AG08395 (cell line): ENCODE measurements at places on chromosomes 6 and 20.

DNA sequence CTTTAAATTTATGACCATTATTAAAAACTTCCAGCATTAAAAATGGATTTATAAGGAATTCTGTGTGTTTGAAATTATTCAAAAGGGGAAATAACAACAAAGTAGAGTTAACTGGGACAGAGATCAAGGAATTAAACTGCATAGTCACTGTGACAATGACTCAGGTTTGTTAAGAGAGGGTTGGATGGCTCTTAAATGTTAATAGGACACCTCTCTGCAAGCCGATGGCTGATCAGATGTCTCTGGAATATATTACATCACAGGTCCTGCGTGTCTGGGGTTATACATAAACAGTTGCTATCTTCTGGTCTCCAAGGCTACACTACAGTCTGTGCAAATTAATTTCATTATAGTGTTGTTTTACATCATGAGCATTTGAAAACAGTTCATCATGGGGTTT is 574.3 kb downstream of the COL12A1 start:
- DNase-seq: no peak

DNA sequence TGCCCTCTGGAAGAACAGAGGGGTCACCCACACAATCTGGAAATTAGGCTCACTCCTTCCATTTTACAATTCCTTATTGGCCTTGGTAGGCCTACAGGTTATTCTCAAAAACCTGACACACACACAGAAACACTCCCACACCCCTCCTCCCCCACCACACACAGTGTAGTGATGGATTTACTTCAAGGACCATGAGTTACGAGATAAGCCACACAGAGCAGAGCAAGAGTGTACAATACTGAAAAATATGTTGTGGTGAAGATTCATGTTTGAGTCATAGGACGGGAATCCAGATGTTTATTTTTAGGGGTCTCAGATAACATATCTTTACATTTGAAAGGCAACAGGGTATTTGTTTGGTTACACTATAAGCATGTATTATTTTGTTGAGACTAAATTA is 291.9 kb downstream of the PLCB1 start:
- DNase-seq: no peak

DNA sequence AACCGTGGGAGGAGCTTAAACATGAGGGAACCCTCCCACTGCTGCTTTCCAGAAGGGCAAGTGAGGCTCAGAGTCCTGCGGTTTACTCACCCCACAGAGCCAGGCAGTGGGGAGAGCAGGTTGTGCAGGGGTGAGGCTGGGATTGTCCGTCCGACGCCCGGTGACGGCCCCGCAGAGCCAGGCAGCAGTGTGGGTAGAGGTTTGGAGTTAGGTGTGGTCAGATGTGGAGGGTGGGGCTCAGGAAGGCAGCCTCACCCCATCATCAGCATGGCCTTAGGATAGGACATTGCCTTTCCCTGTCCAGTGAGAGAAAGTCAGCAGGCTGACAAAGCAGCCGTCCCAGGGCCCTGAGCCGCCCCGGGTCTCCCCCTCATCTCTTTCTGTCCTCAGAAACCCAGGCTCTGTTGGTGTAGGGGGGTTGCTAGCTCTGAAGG is 234.6 kb downstream of the DLL1 start:
- DNase-seq: no peak

DNA sequence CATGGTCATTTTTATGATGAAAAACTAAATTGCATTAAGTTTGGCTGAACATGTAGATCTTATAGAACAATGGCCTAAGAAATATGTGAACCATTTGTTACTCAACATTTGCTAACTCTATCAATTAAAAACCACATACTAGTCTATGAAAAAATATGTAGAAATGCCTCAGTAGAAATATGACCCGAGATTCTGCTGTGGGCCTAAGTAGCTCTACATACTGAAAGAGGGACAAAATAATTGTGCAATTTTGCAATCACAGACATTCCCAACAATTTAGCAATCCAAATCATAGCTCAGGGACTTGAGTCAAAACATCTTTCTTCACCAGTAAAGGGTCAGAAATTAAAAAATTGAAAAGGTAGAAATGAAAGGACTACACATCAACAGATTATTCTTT is 619.0 kb downstream of the FRK start:
- peak; percentile 29 for DNase-seq

DNA sequence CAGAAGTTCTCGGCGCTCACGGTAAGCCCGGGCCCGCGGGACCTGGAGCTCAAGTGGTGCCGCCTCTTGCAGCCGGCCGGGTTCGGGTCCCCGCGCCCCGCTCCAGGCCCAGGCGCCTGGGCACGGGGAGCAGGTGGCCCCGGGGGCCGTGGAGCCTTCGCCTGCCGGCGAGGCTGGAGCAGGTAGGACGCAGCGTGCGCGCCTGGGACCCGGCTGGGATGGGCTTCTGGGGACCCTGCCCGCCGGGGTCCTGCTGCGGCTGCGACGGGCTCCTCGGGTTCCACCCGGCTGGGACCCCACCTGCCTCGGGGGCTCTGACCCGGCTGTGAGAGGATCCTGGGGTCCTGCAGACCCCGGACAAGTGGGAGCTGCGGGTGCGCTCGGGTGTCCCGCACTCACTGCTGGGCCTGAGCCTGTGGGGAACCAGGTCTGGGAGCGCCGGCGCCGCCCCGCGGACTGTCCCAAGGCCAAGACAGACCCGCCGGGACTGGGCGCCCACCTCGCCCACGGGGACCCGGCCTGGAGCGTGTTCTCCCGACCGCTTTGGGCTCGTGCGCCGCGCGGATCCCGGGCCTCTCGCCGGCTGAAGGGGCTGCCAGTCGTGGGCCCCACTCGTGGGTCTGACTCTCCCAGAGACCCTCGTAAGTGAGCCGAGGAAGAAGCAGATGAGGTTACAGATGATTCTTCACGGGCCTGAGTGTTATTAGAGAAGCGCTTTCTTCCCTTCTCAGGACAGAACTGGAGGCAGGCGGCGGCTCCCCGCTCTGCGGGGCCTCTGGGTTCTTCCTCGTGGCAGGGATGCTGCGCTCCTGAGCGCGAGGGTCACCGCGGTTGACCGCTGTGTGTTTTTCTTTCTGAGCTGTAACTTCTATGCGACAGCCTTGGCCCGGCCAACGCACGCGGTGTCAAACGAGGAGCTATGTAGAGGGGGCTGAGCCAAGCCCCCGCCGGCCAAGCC is 729 bp downstream of the SMOC2 start:
- DNase-seq: no peak

- no peak for DNase-seq
These were observed 21.6 kb upstream of the TULP4 start for GRCh38 chr6:158290659-158291058.

DNA sequence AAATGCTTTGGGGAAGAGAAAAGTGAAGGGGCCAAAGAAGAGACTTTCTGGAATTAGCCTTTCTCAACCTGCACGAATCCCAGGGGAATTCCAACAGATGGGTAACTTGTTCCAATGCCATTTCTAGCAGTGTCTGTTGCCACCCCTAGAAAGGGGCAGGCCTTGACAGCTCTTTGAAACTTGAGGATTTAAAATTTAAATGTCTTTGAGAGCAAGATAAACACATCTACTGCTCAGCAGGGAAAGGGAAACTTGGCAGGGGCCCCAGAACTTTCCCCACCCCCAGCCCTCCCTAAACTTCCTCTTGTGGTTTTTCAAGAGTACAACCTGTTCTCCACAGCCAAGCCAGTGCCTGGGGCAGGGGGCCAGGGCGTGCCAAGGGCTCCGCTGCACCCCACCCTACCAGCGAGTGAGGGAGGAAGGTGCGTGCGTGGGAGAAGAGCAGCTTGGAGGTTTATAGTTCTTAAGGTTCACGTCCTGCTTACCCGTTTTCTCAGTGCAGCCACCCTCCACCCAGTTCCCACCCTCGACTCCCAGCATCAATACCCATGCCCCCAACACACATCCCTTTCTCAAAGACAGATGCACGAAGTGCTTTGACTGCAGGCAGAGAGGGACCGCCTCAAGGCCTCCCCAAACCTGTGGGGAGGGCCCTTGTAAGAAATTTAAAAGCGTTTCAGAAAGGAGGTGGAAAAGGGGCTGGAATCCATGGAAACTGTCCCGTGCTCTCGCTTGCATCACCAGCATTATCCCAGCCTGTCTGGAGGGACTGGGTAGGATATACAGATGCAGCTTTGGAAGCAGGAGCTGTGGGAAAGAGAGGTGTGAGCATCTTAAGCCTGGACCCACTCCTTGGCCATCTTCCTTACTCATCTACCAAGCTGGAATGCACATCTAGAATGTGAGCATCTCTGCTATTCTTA is 4.5 kb upstream of the TAF8 start:
- DNase-seq: peak; percentile 24
